ENCODE measurements at places on chromosomes 7 and 10. TPM values are rescaled to one million over a fixed set of nuclear protein-coding genes. Genes with fewer than 3 reads are reported as not detected.

GRCh38 chr10:78849115-78849514, 219.7 kb upstream of the ZMIZ1 start:
- no peaks in the 10 kb centered on the region for H3K36me3 ChIP-seq
- H3K4me1 ChIP-seq = no peaks in the 10 kb centered on the region

GRCh38 chr7:27671675-27672074, 9.0 kb upstream of the HIBADH start:
- H3K4me3 ChIP-seq = no peak overlapping the region
- H3K4me1 ChIP-seq = no peaks in the 10 kb centered on the region
- H3K27me3 ChIP-seq = peaks cover 5% of the 10 kb centered on the region
- no peak for DNase-seq
- no peak overlapping the region for H3K27ac ChIP-seq

The PNLIPRP3 gene
- total RNA-seq = not detected

- H3K36me3 ChIP-seq = peaks cover 6% of the 10 kb centered on the region
- no peak for DNase-seq
- no peaks in the 10 kb centered on the region for H3K27me3 ChIP-seq
- no peak overlapping the region for H3K27ac ChIP-seq
- peaks cover 23% of the 10 kb centered on the region for H3K4me1 ChIP-seq
Measured at GRCh38 chr7:128737867-128738385, 1.2 kb upstream of the CALU start.

DNA sequence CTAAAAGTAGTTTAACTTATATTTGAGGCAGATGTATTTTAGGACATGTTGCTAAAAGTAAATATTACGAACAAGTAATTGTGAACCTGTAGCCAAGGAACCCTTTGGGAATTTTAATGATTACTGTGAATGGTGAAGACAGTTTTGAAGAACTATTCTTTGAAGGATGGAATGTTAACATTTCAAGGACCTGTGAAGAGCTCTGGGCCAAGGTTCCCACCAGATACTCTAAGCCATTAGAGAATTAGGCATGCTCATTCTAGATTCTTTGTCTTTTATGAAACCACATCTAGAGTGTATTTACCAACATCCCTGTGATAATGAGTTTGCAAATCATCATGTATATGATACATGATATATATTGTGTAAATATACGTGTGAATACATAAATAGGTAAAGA, 99.8 kb downstream of the SEPTIN7 start:
- H3K27me3 ChIP-seq = no peaks in the 10 kb centered on the region
- no peak for DNase-seq
- H3K4me3 ChIP-seq = no peak overlapping the region
- H3K36me3 ChIP-seq = peaks cover 27% of the 10 kb centered on the region
- H3K4me1 ChIP-seq = no peaks in the 10 kb centered on the region
- H3K27ac ChIP-seq = no peak overlapping the region

GRCh38 chr10:75651417-75651816, 220.0 kb downstream of the LRMDA start:
- H3K36me3 ChIP-seq = no peaks in the 10 kb centered on the region
- no peak overlapping the region for H3K27ac ChIP-seq
- peaks cover 2% of the 10 kb centered on the region for H3K27me3 ChIP-seq
- no peak overlapping the region for H3K4me3 ChIP-seq
- no peak for DNase-seq

The CPA1 gene
- total RNA-seq = not detected

- no peaks in the 10 kb centered on the region for H3K4me1 ChIP-seq
- no peak within 1 kb of the TSS for H3K4me3 ChIP-seq
- no peak for DNase-seq
- peaks cover 48% of the 10 kb centered on the region for H3K27me3 ChIP-seq
- no peak within 1 kb of the TSS for H3K27ac ChIP-seq
- H3K36me3 ChIP-seq = peaks cover 2% of the 10 kb centered on the region
Measured at GRCh38 chr10:75431180-75432111, at the start of gene LRMDA. Gene LRMDA (plus strand): TSS chr10:75431624.

- no peaks in the 10 kb centered on the region for H3K36me3 ChIP-seq
- peaks cover 20% of the 10 kb centered on the region for H3K27me3 ChIP-seq
- peak within 1 kb of the TSS; percentile 75 for H3K4me3 ChIP-seq
- DNase-seq = no peak
Measured at GRCh38 chr7:44103923-44104859, at the start of gene AEBP1. Gene AEBP1 (plus strand): TSS chr7:44104345. CDS start chr7:44104666, 321 bp downstream.

The ERCC6 gene
- 11.2 TPM for total RNA-seq
